ENCODE measurements at places on chromosomes 4 and X. TPM values are rescaled to one million over a fixed set of nuclear protein-coding genes. Genes with fewer than 3 reads are reported as not detected.
A peak's percentile ranks its signal among the peaks of the same experiment; 100 is the strongest.

DNA sequence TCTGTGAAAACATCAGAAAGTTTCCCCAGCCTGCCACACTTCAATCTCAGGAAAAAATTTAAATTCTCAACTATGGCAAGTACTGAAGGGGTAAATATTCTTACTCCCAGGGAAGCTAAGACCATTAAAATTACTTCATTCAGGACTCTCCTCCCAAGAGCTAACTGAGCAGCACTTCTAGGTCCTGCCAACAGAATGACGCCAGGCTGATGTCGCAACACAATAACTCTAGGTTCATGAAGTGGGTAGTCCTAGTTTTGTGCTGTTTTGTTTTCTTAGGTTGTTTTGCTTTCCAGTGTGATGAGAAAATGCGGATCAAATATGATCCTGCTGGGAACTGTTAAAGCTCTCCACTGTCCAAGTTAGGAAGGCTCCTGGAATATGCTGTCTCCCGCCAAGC lies 180.0 kb downstream of the NKX6-1 start:
- DNase-seq, result no peak

- DNase-seq, result no peak
Observed at GRCh38 chrX:70292788-70293187, 2.9 kb downstream of the KIF4A start.

- DNase-seq, result no peak
Observed at GRCh38 chrX:12986164-12986779, 11.4 kb downstream of the TMSB4X start.

- peak; percentile 13 for DNase-seq
Observed at GRCh38 chr4:23904639-23905071, 14.8 kb upstream of the PPARGC1A start.

DNA sequence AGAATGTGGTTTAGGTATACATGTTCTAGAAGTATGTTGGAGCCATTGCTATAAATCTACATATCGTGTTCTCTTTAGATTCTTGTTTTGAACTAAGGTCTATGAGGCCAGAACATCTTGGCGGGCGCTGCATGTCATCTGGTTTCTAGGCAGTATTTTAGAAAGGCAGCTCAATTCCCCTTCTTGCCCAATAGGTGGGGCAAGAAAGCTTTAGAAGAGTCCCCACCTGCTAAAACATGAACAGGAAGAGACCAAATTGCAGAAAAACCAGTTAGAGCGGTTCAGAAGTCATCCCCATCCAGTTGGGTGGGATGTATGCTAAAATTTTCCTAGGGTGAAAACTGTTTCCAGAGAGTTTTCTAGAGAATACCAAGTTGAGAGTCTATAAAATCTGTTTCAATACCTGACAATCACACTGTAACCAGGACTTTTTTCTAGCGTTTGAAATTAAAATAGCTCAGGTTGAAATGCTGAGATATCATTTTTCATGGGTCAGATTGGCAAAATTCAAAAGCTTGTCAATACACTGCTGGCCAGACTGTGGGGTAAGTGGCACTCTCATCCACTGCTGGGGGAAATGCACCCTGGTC lies 17.5 kb upstream of the SH3KBP1 start:
- no peak for DNase-seq

Gene RAI2
- total RNA-seq, result 3.1 TPM

GRCh38 chr4:182192511-182193181 lies 50.6 kb upstream of the TENM3 start:
- no peak for DNase-seq

GRCh38 chr4:150078579-150079080 lies 385 bp downstream of the DCLK2 start:
- DNase-seq, result peak; percentile 44

Gene FNIP2
- 66.6 TPM for total RNA-seq

Gene PORCN
- 5.5 TPM for total RNA-seq

Gene GJB1
- total RNA-seq, result not detected

DNA sequence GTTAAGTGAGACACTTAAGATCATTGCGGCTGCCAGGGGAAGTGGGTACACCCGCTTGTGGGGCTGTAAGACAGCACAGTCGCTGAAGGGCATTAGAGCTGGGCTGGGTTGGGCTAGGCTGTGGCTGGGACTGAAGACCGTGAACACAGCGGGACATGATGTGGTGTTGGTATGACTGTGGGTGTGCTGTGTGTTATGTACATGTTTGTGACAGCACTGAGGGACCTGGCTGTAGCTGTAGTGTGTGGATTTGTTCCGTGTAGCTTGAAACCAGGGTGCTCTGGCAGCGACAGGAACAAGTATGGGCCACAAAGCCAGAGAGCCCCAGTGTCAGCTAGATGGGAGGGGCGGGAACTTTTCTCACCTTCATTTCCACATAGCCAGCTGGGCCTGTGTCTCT lies 82.1 kb downstream of the NHSL2 start:
- DNase-seq, result no peak

GRCh38 chr4:69714086-69714485 lies 46.3 kb downstream of the SULT1B1 start:
- no peak for DNase-seq

Gene FGF2
- 9.8 TPM for total RNA-seq

Gene BEND4
- 11.5 TPM for total RNA-seq

GRCh38 chrX:103248553-103248952 lies 6.4 kb downstream of the TCEAL8 start:
- DNase-seq, result no peak

Gene PUDP
- 5.8 TPM for total RNA-seq

Gene RAB33A
- total RNA-seq, result 36.5 TPM

GRCh38 chr4:109990261-109991257 lies 77.9 kb downstream of the EGF start:
- DNase-seq, result no peak

Gene SPANXD
- total RNA-seq, result not detected

Gene ARHGAP6
- 0.78 TPM for total RNA-seq

Gene KLHL13
- total RNA-seq, result 51.2 TPM

DNA sequence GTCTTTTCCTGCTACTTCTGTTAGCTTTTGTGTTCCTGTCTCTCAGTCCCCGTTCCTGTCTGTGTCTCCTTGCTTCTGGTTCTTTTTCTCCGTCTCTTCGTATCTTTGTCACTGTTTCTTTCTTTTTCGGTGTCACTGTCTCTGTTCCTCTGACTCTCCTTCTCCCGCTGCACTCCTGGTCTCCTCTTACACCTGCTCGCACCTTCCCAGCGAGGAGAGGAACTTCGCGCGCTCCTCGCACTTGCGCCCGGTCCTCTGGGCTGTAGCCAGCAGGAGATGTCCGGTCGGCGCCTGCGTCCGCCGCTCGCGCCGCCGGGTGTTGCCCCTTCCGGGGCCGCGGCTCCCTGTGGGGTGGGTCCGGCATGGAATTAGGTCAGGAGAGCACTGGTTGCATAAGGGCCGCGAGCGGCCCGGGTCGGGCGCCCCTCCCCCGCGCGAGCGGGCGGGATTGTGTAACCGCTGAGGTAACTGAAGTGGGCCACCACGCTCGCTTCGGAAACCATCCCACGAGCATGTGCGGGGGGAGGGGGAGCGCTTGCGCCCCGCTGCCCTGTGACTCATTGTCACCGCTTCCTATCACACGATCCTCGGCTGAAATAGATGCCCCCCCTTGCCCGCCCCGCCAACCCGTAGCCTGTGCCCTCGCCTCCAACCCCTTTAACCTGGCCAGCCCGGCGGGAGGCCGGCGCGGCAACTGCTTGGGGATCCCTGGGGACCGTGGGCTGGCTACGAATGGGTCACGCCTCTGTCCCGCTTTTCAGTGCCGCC lies 1.6 kb downstream of the LONRF3 start:
- peak; percentile 31 for DNase-seq
